ENCODE measurements at places on chromosomes 7 and 10.

GRCh38 chr10:52258799-52259425, 55.2 kb upstream of the DKK1 start:
- DNase-seq = no peak

GRCh38 chr10:110020265-110020664, 12.5 kb downstream of the ADD3 start:
- DNase-seq = no peak

DNA sequence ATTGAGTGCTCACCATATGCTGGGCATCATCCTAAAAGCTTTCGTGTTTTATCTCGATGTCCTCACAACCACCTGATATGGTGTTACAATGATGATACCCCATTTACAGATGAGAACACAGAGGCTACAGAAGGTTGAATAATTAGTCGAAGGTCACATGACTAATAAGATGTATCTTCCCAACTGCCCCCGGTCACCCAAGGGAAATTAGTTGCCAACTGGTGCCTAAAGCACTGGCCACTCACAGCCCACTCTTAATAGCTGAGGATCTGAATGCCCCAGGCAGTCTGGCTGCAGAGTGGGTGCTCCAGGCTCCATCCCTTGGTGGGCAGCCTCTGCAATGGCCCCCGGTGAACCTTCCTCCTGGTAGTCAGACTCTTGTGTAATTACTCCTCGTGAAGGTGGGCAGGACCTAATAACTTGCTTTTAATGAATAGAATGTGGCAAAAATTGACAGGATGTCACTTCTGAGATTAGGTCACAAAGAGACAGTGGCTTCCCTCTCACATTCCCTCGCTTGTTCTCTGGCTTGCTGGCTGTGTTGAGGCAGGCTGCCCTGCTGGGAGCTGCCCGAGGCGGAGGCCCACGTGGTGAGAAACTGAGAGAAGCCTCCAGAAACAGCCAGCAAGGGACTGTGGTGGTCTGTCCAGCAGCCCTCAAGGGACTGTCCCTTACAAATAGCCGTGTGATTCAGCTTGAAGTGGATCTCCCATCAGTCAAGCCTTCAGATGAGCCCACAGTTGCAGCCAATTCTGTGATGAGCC, 109.4 kb downstream of the ARHGAP22 start:
- no peak for DNase-seq

GRCh38 chr7:93194386-93194785, 31.9 kb downstream of the HEPACAM2 start:
- no peak for DNase-seq

DNA sequence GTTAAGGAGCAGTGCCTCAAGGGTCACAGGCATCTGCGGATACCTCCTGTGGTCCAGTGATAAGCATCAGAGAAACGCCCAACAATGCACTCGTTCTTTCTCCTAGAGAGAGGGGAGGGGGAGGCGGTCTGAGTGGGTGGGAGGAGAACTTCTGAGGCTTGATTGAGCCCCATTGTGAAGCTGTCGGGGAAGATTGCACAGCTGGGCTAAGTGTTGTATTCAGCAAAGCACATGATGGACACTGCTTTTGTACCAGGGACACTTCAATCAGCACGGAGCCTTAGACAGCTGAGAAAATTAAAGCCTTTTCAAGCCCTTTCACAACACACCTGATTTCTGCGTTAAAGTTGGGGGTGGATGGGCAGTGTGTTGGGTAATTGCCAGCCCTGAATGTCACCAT, 230.3 kb upstream of the GHITM start:
- no peak for DNase-seq

GRCh38 chr7:47970761-47971160, 8.7 kb downstream of the HUS1 start:
- no peak for DNase-seq

DNA sequence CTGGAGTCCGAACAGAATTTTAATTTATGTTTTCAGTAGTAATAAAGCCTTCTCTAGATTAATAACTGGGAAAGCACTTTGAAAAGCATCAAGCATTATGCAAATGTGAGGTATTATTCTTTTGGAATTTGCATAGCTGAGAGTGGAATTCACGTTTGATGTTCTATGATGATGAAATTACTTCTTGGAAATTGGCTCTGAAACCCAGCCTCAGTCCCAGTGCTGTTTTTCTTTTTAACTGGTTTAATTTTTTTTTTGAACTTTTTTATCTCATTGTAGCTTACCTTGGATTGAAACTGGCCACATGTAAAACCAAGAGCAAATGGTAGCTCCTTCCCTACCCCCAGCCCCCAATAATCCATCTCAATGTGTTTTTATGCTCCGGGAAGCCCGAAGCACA, 1.2 kb downstream of the TBXAS1 start:
- DNase-seq = no peak

DNA sequence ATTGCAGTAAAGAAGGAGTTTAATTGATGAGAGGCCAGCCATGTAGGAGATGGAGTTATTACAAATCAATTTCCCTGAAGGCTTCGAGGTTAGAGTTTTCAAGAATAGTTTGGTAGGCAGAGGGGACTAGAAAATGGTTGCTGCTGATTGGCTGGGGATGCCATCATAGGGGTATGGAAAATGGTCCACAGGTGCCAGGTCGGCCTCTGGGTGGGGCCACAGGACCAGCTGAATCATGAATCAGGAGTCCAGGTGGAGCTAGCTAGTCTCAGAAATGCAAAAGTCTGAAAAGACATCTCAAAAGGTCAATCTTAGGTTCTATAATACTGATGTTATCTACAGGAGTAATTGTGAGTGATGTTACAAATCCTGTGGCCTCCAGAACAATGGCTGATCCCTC, 714.0 kb upstream of the GHITM start:
- DNase-seq = no peak

DNA sequence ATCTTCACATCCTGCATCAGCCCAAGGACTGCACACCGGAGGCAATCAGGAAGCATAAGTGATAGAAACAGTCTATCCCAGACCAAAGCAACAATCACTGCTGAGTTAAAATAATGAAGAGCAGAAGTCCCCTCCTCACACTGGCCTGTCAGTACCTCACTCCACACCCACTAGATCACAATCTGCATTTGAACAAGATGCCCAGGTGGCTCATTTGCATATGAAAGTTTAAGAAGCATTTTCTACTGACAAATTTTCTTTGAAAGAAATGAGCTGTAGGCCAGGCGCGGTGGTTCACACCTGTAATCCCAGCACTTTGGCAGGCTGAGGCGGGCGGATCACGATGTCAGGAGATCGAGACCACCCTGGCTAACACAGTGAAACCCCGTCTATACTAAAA, 77.4 kb downstream of the CUL2 start:
- no peak for DNase-seq

- DNase-seq = no peak
Measured at GRCh38 chr10:121578965-121579364, 19.3 kb downstream of the FGFR2 start.

DNA sequence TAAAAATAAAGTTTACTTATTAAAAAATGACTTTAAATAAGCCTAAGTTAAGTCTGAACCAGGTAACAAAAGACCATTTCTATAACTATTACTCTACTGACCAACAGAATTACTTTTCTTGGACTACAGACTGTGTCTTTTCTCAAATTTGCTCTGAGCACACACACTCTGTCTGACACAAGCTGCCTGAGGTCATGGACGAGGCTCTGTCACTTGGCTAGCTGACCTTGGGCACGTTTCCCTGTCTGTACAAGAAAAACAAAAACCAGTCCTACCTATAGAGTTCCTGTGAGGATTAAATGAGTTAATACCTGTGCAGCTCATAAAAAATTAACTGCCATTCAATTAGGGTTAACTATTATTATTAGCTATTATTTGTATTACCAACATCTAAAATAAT, 22.9 kb downstream of the ATE1 start:
- no peak for DNase-seq

- DNase-seq = no peak
Measured at GRCh38 chr7:2157473-2158279, 75.1 kb downstream of the MAD1L1 start.

Data from esophagus squamous epithelium (tissue), 5 donors.